ENCODE measurements at places on chromosomes 13 and 19.

GRCh38 chr19:32234663-32235217, 110.7 kb upstream of the ZNF507 start:
- no peak for DNase-seq

GRCh38 chr13:32811297-32811800, 204.9 kb upstream of the KL start:
- peak; percentile 58 for DNase-seq

GRCh38 chr19:10289167-10289835, 451 bp upstream of the ICAM5 start:
- peak; percentile 57 for DNase-seq

DNA sequence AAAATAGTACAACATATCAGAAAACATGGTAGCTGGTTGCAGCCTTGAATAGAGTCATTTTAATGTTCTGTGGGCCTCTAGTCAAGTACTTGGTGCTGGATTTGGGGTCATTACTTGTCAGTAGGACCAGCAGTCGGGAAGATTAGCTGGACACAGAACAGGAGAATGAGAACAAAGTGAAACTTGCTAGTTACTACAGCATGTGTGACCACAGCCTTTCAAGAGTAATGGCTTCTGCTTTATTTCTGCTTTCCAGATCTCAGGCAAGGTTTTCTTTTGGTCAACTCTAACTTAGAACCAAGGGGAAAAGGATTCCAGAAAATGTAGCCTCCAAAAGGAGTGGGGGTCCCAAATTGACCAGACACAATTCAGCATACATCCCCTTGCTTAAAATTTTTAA, 17.1 kb upstream of the VWA8 start:
- no peak for DNase-seq

- no peak for DNase-seq
Observed at GRCh38 chr13:94329754-94330551, 149.5 kb downstream of the DCT start.

DNA sequence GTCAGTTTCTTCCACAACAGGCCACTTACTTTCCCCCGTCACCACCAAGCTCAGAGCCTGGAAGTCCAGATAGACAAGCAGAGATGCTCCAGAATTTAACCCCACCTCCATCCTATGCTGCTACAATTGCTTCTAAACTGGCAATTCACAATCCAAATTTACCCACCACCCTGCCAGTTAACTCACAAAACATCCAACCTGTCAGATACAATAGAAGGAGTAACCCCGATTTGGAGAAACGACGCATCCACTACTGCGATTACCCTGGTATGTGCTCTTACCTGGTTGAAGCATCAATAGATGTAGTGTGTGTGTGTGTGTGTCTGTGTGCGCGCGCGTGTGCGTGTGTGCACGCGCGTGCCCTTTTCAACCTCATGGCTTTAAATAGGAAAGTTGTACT, 3.7 kb downstream of the KLF5 start:
- DNase-seq = peak; percentile 14

DNA sequence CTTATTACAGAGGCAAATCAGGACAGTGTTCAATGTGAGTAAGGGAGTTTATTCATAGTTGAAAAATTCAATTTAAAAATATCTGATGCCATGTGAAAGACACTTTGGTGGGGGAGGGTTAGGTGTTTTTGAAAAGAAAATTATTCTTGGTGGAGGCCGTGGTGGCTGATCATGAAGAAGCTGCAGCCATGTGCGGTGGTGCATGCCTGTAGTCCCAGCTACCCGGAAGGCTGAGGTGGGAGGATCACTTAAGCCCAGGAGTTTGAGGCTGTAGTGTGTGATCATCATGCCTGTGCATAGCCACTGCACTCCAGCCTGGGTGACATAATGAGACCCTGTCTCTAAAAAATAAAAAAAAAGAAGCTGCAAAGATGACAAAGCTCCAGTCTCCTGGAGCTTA, 28.6 kb downstream of the WDFY2 start:
- DNase-seq = no peak
